ENCODE measurements at places on chromosomes 13 and 19. TPM values are rescaled to one million over a fixed set of nuclear protein-coding genes. Genes with fewer than 3 reads are reported as not detected.

IGSF23 gene
- not detected for total RNA-seq

DNA sequence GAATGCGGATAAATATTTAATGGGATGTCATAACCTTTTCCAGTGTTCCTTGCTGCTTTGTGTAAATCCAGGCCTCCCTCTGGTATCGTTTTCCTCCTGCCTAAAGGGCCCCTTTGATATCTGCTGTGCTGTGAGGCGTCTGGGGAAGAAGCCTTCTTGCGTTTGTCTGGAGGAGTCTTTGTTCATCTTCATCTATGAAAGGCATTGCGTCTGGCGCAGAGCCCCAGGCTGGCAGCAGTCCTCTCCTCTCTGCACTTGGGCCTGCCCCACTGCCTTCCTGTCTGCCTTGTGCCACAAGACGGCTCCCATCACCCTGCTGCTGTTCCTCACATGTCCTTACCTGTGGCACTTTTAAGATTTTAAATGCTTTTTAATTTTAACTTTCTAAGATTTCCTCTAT, 9.8 kb downstream of the PROZ start:
- no peak for DNase-seq

DNA sequence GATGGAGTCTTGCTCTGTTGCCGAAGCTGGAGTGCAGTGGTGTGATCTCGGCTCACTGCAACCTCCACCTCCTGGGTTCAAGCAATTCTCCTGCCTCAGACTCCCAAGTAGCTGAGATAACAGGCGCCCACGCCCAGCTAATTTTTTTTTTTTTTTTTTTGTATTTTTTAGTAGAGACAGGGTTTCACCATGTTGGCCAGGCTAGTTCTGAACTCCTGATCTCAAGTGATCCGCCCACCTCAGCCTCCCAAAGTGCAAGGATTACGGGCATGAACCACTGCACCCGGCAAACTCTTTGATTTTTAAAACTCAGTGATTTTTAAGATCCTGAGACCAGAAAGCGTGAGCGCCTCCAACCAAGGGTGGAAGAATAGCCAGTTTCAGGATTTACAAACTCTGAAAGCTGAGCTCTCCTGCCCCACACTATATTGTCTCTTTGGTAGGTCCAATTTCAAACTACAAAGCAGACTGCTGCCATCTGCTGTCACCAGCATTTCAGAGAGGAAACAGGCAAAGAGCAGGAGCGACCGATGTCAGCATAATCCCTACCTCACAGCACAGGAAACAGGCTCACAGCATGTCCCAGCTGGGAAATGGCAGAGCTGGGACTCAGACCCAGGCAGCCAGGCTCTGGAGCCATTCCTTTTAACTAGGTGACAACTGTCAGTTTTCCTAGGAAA, 9.2 kb downstream of the NOSIP start:
- DNase-seq, result no peak

GPR18 gene
- total RNA-seq, result not detected

- no peak for DNase-seq
These were observed 60.0 kb upstream of the SPRY2 start for GRCh38 chr13:80400865-80401426.

GRCh38 chr13:29887686-29888085, 37.3 kb upstream of the UBL3 start:
- DNase-seq, result no peak

GRCh38 chr13:110326263-110326904, 19.3 kb downstream of the COL4A2 start:
- no peak for DNase-seq
